ENCODE measurements at places on chromosomes 1 and 21.

DNA sequence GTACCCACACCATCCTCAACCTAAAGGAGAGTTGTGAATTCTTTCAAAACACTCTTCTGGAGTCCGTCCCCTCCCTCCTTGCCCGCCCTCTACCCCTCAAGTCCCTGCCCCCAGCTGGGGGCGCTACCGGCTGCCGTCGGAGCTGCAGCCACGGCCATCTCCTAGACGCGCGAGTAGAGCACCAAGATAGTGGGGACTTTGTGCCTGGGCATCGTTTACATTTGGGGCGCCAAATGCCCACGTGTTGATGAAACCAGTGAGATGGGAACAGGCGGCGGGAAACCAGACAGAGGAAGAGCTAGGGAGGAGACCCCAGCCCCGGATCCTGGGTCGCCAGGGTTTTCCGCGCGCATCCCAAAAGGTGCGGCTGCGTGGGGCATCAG, 638 bp upstream of the OLIG2 start:
- DNase-seq = peak; percentile 77

DNA sequence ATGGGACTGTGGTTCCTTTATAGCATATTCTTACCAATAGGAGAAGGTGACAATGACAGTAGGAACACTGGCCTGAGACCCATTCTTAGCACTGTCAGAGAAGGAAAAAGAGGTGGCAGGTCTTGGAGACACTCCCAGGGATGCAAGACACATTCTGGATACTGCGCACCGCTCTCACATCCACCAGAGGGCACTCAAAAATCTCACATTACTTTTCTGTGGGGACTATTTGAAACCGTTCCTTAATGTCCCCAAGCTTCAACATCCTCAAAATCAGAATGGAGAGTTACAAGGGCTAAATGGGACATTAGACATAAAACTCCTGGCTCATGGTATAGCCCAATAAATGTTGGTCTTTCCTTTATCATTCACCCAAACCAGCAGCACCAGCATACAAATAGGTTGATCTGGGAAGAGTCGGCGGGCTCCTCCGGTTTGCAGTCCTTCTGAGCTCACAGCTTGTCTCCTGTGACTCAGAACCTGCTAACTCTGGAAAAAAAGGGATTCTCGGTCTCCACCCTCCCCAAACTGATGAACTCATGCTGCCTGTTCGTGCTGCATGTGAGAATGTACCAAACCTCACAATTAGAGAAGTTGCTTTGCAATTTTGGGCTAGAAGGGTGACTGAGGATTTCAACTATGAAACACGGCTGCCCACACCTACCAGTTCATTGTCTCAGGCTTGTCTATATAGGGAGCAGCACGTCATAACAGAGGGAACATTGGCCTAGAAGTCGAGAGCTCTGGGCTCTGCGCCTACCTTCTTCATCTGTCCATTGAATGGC, 40.2 kb downstream of the IL12RB2 start:
- DNase-seq = peak; percentile 84

DNA sequence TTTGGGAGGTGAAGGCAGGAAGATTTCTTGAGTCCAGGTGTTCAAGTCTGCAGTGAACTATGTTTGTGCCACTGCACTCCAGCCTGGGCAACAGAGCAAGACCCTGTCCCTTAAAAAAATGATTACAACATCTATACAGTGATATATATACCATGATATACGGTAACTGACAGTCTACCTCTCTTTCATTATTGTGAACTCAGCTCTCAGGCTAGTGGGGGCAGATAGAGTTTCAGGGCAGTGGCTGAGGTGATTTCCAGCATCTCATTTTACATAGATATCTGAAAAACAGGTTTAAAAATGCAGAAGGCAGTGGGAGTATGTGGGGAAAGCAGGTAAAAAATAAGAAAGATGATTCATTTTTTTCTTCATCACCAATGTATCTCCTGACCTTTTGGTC, 8.1 kb upstream of the NTNG1 start:
- no peak for DNase-seq

GRCh38 chr1:245528258-245528635, 373.5 kb downstream of the KIF26B start:
- no peak for DNase-seq

DNA sequence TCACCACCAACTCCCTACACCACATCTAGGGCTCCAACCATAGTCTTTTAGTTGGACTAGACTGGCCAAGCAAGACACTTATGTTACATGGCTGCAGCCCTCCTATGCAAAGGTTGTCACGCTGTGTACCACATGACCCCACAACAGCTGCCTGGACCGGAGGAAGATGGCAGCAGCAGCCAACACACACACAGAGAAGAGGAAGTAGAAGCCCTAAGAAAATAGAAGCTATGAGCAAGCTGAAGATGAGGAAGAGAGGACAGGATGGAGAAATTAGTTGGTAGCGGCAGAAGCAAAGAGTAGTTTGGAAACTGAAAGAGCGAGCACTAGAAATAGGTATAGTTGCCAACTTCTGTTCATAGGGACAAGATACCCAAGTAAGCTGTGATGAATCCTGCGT, 60.8 kb upstream of the RALGPS2 start:
- no peak for DNase-seq

DNA sequence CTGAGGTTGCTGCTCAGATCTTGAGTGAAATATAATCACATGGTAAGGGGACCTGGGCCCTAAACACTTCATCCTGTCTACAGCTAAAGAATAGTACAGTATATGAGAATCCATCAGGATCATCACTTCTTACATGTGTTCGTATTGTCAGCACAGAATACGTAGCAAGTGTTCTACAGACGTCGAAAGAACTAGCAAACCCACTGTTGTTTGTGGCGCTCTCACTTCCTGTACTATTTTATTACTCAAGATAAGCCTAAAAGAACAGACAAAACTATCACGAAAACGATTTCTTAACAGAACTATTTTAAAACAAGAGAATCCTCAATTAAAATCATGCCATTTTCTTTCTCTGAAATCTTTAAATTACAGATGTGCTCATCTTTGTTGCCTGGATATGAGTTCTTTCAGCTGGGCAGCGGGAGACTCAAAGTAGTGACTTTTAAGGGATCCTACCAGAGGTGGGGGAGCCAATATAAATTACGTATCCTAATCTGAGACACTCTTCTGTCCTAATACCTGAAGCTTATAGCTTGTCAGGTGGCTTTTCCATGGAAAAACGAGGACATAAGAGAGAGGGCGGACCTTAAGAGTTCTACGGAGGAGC, 724 bp downstream of the ST7L start:
- DNase-seq = no peak

- no peak for DNase-seq
Measured at GRCh38 chr1:112242470-112242869, 153.5 kb upstream of the CTTNBP2NL start.

DNA sequence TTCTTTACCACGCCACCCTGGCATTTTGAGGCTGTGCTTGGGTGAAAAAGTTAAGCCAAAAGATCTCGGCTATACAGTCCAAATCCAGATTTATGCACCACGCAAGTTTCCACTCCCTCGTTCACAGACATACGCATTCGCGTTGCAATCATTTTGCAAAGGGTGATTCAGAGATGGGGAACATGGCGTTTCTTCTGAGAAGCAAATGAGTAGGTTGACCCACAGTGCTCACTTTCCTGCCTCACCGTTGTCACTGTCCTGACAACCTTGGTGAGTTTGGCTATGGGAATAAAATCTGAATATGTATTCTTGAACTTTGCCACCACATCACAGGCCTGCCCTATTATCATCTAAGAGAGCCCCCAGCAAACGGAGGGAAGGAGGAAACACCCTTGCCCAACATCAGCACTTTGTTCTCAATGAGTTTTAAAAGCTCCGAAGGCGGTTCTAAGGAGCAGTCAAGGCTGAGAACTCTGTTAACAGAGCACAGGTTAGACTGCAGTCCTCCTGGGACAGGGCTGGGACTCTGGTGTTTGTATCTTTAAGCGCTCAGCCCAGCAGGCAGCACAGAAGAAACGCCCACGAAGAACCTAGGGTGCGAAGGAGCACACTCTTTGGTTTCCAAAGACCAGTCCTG, 86.4 kb downstream of the RUNX1 start:
- DNase-seq = no peak

- DNase-seq = no peak
Measured at GRCh38 chr1:3874736-3875135, 17.5 kb downstream of the DFFB start.

DNA sequence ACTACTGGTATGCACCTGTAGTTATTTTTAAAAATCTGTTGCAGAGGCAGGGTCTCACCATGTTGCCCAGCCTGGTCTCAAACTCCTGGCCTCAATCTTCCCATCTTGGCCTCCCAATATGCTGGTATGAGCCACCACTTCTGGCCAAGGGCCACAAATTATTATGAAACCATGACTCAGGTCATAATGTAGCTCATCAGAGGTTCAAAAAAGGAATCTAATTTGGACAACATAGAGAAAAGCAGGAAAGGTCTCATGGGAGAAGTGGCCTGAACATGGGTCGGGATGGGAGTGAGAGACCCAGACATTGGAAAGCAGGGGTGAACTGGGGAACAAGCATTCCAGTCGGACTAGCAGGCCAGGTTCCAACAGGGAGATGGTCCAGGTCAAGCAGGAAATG, 45.2 kb upstream of the C1orf198 start:
- no peak for DNase-seq

GRCh38 chr21:17498586-17498985, 14.3 kb upstream of the CXADR start:
- DNase-seq = no peak

DNA sequence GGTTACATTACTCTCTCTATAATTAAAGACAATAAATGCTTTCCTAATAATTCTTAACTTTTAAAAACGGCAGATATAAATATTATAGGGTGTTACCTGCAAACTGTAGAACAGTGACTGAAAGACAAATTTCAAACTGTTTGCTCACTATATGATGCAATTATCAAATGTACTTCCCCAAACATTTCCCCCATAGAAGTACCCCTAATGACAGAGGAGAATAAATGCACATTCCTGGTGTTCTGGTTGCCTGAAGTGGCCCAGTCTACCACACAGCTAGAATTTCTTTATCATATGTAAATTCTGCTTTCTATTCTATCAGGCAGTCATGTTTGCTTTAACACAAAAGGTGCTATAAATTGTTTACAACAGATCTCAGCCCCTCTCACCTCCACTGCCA, 70.4 kb downstream of the VAV3 start:
- no peak for DNase-seq

DNA sequence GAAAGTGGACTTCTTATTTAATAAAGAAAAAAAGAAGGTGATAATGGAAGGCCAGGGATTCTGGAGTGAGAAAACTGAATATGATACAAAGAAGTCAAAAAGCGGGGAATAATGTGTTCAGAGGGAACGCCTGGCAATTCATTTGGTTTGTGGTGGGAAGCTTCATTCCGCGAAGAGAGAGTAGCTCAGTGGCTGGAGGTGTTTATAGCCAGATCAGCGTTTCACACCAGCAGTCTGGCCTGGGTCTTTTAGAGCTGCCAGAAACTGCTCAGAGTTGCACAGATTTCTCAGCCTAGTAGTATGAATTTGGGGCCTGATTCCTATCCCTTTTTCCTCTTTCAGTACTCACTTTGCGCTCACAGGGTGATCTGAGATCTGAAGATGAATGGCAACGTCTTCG, 67.8 kb upstream of the IPO9 start:
- DNase-seq = no peak

DNA sequence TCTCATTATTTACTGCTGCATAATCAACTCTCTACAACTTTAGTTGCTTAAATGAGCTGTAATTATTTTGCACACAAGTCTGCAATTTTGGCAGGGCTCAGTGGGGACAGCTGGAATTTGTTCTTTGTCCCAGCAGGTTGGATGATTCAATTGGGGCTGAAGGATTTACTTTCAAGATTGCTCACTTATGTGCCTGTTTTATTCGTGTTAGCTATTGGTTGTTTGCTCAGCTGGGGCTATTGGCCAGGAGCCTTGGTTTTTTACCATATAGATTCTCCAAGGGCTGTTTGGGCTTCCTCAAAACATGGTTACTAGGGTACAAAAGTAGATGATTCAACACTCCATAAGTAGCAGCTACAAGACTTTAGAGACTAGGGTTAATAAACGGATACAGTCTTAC, 13.4 kb downstream of the OR10R2 start:
- DNase-seq = no peak

GRCh38 chr1:90402893-90403849, 313.9 kb downstream of the BARHL2 start:
- DNase-seq = peak; percentile 45

DNA sequence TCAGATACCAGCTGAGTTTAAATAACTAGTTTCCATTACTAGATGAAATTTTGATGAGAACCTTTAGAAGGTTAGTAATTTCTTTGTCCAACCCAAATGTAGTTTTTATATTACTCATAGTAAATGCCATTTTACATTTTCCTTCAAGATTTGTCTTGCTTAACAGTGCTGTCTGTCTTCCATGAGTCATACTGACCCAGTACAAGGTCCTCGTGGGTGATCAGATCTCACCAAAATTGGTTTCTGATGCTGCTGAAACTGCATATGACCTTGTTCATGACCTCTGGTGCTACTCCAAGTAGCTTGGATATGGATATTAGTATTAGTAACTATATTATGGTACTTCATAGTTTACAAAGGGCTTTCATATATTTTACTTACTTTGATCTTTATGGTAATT, 207.1 kb downstream of the RYR2 start:
- DNase-seq = no peak

GRCh38 chr1:5961601-5962000, 30.6 kb downstream of the NPHP4 start:
- no peak for DNase-seq

- no peak for DNase-seq
Measured at GRCh38 chr21:29885491-29885890, 54.3 kb downstream of the GRIK1 start.

DNA sequence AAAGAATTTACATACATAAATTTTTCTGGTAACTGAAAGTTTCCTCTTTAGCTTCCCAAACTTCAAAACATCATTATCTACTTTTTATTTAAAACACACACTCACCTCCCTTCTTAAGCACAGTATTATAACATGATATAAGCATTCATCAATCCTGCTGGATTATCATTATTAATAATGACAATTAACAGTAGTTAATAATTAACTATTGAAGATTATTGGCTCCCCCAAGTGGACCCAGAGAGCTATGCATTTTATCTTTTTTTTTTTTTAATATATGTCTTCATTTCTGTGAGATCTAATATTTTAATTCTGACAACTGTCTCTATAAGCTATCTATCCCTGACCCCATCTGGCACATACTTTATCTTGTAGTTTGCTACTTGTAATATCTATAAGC, 252.1 kb upstream of the CACYBP start:
- DNase-seq = no peak
